ENCODE measurements at places on chromosomes 5 and 9. TPM values are rescaled to one million over a fixed set of nuclear protein-coding genes. Genes with fewer than 3 reads are reported as not detected.

Gene CDH10
- total RNA-seq, result not detected

Gene UBAC1
- 30.5 TPM for total RNA-seq

Gene OBP2A
- total RNA-seq, result not detected

Gene PRELID2
- 4.4 TPM for total RNA-seq

Gene SOX30
- 0.09 TPM for total RNA-seq

Gene ARSK
- 4.6 TPM for total RNA-seq

Gene MEIKIN
- total RNA-seq, result 1.2 TPM

Gene ANAPC2
- total RNA-seq, result 84.2 TPM

Gene IFNK
- total RNA-seq, result not detected

Gene CCDC180
- 7.8 TPM for total RNA-seq

Gene CDO1
- total RNA-seq, result 0.36 TPM

Gene NR5A1
- total RNA-seq, result not detected

Gene TRAF2
- 44.0 TPM for total RNA-seq

Gene PTPDC1
- 7.2 TPM for total RNA-seq

Gene LRRC70
- 0.71 TPM for total RNA-seq

Gene SLCO6A1
- not detected for total RNA-seq

Gene CDKN2B
- total RNA-seq, result 1.4 TPM

Gene CCL21
- not detected for total RNA-seq

Gene ANKRD34B
- total RNA-seq, result not detected

Gene FKBP15
- total RNA-seq, result 37.4 TPM

Gene PARP8
- 178 TPM for total RNA-seq

Gene LHX3
- total RNA-seq, result not detected
